Thyroid gland (tissue), 4 donors: ENCODE measurements at places on chromosomes 4 and X.

DNA sequence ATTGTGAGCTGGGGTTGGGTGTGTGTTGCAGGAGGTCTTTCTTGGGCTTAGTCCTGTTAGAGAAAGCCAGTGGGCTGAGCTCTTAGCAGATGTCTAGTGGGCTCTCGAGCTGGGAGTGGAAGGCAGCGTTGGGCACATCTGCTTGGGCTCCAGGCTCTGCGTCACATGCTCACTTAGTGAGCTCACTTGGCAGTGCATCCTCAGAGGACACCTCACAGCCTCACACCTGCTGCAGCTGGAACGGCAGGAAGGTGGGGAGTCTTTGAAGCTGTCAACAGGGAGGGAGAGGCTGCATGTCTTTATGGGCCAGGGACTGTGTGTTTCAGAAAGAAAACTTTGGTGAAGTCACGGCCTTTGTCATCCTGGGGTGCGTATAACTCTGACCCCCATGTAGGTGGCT is 82.2 kb downstream of the PSAPL1 start:
- no peak for DNase-seq

DNA sequence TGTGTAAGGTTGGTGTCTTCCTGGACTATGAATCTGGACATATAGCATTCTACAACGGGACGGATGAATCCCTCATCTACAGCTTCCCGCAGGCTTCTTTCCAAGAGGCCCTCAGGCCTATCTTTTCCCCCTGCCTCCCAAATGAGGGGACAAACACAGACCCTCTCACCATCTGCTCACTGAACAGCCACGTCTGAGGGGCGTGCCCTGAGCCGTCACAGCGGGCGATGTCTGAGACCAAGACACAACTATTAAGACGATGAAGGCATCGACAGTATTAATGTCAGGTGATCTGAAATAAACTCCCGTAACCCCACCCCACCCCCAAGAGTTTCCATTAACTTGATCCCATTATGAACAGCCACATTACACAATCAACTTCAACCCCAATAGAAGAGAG is 7.9 kb downstream of the TRIML1 start:
- no peak for DNase-seq

DNA sequence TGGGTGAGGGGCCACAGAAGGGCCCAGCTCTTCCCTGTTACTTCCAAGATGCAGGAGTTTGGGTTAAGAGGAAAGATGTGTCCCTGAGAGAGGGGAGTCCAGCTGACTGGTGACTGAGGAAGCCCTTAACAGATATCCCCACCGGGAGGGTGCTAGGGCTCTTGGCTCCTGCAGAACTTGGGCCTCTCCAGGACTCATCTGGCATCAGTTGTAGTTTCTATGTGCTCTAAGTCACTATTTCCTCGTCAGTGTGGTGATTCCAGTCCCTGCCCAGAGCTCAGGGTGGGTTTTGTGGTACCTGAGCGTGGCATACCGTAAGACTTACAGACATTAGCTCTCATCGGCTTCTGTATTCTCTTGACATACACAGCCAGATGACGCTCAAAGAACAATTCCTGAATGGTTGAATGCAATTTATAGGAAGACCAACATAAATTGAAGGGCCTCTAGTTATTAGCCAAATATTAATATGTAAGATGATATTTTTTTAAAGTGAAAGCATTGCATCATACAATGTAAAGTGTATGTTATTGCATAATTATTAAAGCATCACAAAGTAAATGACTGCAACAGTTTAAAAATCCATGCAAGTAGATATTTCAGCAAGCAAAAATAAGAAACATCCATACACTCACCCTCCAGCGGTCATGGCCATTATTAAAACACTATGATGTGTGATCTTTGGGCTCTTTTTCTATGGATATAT is 195.5 kb downstream of the PTTG2 start:
- DNase-seq, result no peak

DNA sequence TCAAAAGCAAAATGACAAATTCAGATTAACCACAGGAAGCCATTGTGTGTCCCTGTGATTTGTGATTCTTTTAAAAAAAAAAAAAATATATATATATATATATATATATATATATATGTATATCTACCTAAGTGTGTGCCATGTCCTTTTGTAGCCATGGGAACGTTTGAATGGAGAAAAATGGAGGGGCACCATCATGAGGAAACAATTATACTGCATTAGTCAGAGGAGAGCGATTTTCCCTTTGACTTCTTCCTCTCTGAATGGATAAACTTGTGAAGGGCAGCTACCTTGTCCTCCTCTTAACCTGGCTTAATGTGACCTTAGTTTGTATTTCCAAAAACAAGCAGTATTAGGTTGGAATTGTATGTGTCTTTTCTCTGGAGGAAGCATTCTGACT is 23.3 kb upstream of the CBLL2 start:
- no peak for DNase-seq

- DNase-seq, result no peak
These were observed 4.6 kb downstream of the RASSF6 start for GRCh38 chr4:73615613-73616012.

DNA sequence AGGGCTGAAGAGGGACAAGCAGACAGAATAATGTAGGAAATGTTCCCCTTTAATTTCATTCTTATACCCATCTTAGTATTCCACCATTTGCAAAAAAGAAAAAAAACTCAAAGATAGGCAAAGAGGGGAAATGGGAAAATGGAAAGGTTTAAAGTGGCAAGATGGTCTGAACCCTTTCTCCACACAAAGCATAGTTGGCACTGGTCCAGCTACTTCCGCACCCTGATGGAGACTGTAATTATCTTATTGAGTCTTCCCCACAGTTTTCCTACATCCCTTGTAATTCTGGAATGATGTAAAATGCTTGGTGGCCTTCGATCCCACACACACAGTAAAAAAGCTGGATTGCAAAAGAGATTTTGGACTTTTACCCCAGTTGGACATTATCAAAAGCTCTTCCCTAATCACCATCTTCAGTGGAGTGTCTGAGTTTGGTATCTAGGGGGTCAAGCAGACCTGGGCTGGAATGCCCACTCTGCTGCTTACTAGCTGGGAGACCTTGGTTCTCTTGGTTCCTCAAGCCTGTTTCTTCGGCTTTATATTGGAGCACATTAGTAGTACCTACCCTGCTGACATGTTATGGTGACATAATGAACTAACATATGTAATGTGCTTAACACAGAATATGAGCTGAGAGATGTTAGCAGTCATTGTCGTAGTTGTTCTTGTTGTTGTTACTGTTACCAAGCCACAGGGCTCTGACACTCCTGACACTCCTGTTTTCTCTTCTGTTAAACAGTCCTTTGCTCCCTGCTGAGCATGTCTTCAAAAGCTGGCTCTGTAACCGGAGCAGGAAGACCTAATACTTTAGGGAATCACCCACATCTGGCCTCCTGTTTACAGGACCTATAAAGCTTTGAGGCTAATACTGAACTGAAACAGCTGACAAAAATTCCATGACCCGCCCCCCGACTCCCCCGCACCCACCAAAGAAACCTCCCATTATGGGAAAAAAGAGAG is 4.7 kb downstream of the SRPX2 start:
- DNase-seq, result no peak

GRCh38 chr4:102574317-102574716 is 73.2 kb downstream of the NFKB1 start:
- DNase-seq, result no peak

DNA sequence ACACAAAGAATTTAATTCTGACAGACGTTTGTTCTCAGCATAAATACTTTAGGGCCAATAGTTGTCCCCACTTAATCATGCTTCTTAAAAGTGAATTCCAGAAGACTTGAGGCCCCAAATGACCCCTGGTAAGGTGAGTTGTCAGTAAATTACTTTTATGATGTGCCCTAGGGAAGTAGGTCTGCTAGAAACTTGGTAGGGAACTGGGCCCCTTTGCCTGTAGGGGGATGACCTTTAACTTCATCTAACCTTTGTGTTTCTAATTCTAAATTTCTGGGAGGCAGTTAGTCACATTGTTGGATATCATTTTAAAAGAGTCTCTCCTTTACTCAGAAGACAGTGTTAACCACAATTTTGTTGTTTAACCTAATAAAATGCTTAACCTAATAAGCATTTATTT is 28.8 kb downstream of the HHIP start:
- DNase-seq, result no peak

GRCh38 chr4:122635205-122635604 is 14.3 kb upstream of the IL21 start:
- DNase-seq, result no peak

DNA sequence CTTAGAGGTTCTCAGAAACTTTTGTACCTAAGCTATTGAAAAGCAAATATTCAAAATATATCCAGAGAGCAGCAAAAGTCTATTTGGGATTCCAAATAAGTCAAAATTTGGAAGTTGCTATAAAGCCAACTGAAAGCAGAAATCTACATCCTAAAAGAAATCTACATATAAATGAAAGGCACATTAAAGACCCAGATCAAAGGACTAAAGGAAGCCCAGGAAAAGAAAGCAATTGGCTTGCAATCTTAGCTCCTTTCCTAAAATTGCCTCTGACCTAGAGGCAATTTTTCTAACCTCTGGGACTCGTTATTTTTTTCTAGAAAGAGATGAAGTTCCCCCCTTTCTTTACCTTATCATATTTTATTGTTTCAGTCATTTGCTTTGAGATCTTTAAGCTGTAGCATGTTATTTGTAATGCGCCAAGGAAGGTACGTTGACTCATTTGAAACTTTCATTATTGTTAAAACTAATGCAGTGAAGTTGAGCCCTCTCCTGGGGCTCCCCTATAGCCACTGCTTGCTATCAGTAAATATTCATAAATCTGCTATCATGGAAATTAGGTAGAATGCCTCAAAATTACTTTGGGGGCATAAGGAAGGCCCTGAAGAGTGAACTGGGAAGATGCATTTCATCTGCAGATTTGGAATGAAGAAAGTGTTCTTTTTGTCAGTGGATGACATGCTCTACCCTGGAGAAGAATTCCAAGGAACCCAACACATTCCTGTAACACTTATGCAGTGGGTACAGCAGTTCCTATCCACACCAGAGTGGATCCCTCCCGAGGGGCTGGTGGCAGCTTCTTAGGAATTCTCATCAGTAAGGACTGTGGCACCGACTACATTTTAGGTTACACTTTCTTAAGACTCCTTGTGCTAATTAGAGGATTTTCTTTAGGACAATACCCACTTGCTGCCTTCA is 177.8 kb upstream of the IGFBP7 start:
- no peak for DNase-seq

- no peak for DNase-seq
These were observed 33.4 kb downstream of the METTL14 start for GRCh38 chr4:118718511-118719170.

DNA sequence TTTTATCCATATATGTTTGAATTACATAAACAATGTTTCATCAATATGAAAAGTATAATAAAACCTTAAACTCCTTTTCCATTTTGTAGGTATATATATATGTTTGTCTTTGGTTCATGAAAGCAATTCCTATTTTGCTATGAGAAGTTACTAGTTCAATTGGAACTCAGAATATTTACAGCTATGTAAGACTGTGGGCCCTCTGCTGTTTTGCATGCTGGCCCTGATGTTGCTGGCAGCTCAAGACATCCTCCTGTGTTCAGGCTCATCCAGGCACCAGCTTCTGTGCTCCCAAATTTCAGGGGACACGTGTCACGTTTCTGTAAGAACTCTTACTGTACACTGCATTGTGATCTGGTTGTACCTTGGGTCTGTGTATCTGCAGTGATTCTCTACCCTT is 38.7 kb upstream of the OTUD4 start:
- no peak for DNase-seq

DNA sequence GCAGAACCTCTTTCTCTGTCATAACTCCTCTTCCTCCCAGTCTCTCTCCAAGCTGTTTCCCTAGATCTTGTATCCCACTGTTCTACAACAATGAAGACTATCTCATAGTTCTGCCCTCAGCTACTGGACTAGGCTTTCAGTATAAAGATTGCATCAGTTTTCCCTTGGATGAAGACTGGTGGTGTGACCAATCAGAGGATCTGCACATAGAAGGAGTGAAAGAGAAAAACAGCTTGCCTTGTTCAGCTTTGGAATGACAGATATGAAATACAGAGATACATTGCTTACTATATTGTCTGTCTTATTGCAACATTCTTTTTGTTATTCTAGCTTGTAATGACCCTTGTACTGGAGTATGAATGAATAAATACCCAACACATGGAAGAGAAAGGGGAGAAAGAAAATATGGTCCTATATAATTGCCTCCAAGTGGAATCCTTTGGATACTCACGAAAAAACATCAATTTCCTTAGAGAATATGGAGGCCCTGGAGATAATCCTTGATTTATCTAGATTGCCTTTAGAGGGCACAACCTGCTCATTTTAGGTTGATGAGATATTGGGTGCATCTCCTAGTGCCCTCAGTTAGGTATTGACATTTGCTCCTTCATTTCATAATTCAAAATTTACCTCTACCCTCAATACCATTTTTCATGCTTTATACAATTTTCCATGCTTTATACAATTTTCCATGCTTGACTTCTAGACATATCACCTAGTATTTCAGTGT is 395.8 kb downstream of the NAF1 start:
- no peak for DNase-seq

DNA sequence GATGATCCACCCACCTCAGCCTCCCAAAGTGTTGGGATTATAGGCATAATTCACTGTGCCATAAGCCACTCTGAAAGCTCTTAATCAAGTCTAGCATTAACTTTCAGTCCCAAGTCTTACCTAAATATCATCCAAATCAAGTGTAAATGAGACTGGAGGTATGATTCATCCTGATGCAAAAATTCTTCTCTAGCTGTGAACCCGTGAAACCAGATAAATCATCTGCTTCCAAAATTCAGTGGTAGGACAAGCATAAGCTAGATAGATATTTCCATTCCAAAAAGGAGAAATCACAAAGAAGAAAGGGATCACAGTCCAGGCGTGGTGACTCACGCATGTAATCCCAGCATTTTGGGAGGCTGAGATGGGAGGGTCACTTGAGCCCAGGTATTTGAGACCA is 8.8 kb upstream of the TBC1D25 start:
- no peak for DNase-seq

GRCh38 chrX:74344280-74344622 is 40.3 kb downstream of the ZCCHC13 start:
- DNase-seq, result no peak

- DNase-seq, result no peak
These were observed 253.2 kb upstream of the CENPE start for GRCh38 chr4:103451341-103451740.

DNA sequence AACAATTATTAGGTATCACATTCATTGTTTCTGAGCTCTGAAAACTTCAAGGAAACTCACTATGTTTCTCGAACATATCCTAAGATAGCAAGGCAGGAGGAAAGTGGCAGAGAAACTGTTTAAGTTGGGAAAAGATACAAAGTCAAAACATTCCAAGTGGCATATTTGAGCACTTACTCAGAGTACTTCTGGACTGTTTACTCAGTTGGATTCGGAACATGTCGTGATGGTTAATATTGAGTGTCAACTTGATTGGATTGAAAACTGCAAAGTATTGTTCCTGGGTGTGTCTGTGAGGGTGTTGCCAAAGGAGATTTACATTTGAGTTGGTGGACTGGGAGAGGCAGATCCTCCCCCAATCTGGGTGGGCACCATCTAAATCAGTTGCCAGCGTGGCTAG is 298.3 kb downstream of the IL1RAPL2 start:
- no peak for DNase-seq

- no peak for DNase-seq
These were observed 69.4 kb upstream of the HGFAC start for GRCh38 chr4:3372264-3372932.
